ENCODE measurements at places on chromosomes 13 and 19.
A peak's percentile ranks its signal among the peaks of the same experiment; 100 is the strongest.

DNA sequence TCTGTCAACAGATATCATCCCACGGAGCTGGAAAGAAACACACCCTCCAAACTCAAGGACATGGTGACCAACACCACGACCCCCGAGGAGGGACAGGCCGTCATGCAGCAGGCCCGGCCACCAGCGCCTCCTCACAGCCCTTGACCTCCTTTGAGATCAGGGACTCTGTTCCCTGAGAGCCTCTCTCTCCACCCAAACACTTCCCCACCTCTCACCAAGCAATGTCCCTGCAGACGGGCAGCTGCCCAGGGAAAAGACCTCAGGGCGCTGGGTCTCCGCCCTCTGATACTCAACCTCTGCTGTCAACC, 10.0 kb downstream of the SCGB2B2 start:
- no peak for DNase-seq

DNA sequence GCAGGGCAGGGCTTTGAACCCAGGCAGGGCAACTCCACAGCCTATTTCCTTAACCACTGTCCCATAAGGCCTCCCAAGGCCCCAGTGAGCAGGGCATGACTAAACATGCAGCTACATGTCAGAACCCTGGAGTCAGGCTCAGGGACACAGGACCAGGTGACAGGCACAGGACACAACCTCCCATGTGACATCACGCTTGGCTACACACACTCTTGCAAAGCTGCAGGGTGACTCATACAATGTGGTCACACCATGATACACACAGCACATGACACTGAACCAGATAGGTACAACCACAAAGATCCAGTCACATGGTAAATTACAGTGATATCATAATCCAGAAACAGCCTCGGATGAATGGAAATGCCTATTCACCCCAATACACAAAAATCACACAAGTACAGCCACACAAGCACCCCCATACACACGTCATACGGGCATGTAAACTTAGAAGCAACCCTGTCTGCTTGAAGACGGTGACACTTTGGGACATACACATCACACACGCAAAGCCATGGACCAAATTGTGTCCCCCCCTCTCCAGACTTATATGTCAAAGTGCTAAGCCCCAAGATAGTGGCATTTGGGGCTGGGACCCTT, 14.5 kb downstream of the KLK4 start:
- DNase-seq: no peak

- no peak for DNase-seq
These were observed 29.5 kb upstream of the ANKRD10 start for GRCh38 chr13:110944121-110944967.

GRCh38 chr19:54523403-54523802, 20.8 kb downstream of the LAIR2 start:
- no peak for DNase-seq

- no peak for DNase-seq
These were observed 151.2 kb downstream of the DIAPH3 start for GRCh38 chr13:60012488-60012887.

DNA sequence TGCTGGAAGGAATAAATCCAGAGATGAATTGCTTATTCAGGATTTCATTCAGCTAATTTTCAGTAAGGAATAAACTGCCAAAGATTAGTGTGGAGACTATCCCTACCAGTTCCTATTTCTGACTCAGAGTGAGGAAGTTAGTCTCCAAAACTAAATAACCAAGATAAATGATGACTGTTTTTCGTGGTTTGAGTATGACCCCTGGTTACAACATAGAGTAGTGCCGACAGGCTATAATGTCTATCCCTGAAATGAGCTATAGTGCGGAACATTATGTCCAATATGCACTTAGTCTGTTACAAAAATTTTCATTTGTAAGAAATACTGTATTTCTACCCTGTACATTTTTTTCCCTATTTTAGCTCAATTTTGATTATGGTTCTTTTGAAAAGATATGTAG, 51.4 kb downstream of the NBEA start:
- no peak for DNase-seq

GRCh38 chr19:10680545-10681135, 20.6 kb upstream of the QTRT1 start:
- DNase-seq: no peak

- DNase-seq: no peak
These were observed 7.4 kb downstream of the HPN start for GRCh38 chr19:35048911-35049411.

DNA sequence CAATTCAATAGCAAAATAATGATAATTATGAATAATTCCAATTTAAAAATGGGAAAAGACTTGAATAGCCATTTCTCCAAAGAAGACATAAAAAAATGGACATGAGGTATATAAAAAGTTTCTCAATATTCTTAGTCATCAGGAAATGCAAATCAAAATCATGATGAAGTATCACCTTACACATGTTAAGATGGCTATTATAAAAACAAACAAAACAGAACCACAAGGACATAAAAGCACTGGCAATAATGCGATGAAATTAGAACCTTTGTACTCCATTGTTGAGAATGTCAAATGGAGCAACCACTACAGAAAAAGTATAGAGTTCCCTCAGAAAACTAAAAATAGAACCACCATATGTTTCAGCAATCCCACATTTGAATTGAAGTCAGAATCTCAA, 1186.1 kb downstream of the SLITRK5 start:
- DNase-seq: no peak

DNA sequence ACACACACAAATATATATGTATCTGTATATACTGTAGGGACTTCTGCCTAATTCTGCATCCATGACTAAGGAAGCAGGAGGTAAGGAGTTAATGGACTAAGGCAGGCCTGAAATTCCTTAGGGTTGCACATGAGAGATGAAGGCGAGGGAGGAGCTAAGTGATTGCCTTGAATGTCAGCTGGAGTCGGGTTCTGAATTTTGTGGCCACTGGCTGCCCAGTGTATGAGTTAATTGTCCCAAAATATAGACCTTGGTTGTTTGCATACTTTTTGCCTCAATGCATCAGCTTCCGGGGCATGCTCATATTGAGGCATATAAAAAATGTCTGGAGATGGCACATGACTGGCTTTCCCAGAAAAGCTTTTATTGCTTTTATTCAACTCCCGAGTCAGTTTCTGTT, 245.5 kb downstream of the TDRD3 start:
- no peak for DNase-seq

- no peak for DNase-seq
These were observed 717.3 kb downstream of the DACH1 start for GRCh38 chr13:71149498-71150363.

- no peak for DNase-seq
These were observed 213.3 kb downstream of the MZT1 start for GRCh38 chr13:72514146-72514545.

- no peak for DNase-seq
These were observed 266.8 kb downstream of the TEX29 start for GRCh38 chr13:111587249-111587648.

DNA sequence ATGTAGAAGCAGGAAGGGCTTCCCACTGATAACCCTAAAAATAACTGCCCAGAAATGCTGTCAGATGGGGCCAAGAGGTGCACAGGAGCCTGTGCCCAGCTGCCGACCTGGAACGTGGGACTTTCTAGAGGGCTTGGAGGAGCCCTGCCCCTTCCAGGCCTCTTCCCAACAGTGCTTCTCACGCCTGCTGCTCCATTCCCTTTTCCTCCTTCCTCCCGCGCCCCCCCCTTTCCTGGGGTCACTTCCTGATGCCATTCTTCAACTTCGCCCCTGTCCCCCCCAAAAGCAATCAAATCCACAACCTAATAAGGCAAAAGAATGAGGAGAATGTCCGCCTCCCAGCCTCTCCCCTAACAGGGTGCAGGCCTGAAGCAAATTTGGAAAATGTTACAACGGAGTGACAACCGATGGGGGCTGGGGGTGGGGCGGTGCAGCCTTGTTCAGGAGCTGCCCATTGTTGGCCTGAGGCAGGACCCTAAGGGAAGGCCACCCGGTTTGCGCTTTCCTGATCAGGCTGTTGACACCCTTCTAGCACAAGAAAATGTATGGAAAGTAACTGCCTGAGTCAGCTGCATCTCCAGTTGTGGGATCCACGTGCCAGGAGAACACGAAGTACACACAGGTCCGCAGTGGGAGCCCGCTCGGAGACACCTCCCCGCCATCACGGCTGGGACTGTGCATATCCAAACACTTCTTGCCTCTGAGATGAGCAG, 18.7 kb downstream of the ACTN4 start:
- DNase-seq: no peak

- DNase-seq: no peak
These were observed 311.2 kb downstream of the FOXO1 start for GRCh38 chr13:40355126-40355724.

GRCh38 chr13:81563091-81563490, 1222.2 kb upstream of the SPRY2 start:
- no peak for DNase-seq

GRCh38 chr13:18978447-18978846, 203.2 kb downstream of the TUBA3C start:
- no peak for DNase-seq

DNA sequence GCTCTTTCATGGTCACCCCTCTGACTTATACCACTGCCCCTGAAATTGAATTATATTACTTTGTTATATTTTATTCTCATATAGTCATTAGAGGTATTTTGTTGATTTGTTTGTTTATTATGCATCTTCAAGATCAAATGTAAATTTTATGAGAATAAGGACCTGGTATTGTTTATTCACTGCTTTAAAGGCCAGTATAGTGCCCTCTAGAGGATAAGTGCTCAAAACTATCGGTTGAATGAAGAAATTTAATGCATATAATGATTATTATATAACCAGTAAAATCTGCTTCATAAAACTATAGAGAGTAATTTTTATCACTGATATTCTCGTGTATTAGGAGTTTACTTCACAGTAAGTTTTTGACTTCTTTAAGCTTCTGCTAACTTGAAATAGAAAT, 1401.9 kb downstream of the SLITRK1 start:
- no peak for DNase-seq

DNA sequence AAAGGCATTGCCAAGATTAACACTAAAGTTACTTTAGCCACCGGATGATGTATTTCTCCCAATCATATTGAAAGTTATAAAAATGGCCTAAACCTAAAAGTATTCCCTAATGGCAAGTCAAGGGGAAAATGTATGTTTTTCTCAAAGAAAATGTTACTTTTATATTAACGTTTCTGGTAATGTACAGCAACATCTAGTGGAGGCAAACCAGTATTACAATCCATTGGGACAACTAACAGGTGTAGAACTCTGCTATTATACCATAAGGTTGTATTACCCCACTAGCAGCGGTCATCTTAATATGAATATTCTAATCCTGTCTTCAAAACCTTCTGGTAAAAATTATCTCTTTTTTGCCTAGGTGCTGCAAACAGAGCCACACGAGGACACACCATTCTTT, 69.2 kb downstream of the ZNF100 start:
- DNase-seq: no peak

- DNase-seq: no peak
These were observed 4.8 kb downstream of the KLF16 start for GRCh38 chr19:1858412-1859081.

GRCh38 chr13:26946684-26947343, 186.2 kb upstream of the GPR12 start:
- no peak for DNase-seq

- DNase-seq: no peak
These were observed 50.6 kb downstream of the CELF5 start for GRCh38 chr19:3274942-3275582.

DNA sequence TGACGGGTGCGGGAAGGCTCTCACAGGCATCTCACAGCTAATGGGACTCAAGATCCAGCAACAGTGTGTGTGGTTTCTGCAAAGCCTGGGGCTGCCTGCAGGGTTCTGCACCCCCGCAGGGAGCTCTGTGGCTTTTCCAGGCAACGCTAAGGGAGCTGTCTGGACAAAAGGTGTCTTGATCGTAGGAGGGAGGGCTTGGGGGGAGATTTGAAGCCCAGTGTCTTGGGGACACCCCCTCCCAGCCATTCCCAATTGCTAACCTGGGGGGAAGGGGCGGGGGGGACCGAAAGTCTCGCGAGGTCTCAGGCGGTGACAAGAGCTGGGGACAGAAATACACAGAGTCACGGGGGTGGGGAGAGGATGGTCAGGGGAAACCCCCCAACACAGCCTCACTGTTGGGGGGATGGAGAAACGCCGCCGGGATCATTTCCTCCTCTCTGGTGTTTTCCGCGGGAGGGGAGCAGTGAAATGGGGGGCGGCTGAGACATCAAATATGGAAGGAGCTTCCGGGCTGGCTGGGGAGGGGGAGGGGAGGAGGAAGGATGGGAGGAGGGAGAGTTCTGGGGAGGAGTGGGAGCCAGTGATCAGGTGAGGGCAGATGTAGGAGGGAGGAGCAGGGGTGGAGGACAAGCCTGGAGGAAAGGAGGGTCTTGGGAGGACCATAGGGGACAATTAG, 13.3 kb downstream of the KCNC3 start:
- DNase-seq: peak; percentile 16

DNA sequence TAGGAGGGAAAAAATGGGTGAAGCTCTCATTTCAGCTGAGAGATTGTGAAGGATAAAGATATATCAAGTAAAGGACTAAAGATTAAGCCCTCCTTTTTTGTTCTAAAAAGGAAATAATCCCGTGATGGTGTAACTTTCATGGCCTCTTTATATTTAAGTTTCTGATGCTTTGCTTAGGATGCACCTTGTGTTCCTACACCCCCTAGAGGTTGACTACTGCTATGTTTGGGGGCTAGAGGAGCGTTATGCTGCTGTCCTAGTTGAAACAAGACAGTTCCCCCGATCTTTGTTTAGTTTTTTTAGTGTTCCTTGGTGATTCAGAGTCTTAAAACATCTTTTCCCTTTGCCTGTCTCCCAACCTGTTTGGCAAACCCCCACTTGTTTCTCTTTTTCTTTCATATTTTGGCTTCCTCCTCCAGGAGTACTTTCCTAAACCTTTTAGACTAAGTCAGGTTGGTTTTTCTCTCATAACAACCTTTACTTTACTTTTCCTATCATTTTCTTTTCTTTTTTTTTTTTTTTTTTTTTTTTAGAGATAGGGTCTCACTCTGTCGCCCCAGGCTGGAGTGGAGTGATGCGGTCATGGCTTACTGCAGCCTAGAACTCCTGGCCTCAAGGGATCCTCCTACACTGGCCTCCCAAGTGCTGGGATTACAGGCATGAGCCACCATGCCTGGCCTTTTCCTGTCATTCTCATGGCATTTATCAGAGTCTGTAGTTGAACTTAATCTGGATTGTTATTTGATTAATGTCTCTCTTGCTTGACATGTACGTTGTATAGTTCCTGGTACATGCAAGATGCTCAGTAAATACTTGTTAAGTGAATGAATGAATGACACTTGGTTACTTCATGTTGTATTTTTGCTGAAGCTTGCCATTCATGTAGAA, 2.8 kb downstream of the UBA2 start:
- peak; percentile 26 for DNase-seq

DNA sequence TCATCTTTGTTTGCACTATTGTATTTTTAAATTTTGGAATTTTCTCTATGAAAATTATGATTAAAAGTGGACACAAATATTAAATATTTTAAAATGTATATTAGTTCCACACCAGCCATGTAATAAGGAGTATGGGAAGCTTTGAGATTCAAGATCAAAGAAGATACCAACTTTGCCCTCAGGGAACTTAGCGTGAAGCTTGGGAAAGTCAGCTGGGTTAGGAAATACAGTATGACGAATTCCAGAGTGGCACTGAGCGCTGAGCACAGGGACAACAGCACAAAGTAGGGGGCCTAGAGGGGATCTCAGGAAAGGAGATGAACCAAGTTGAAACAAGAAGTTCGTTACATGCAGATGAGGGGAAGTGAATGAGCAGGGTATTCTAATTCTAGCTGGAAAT, 76.9 kb upstream of the SHISA2 start:
- DNase-seq: peak; percentile 66
